Vagina (tissue), 2 donors: ENCODE measurements at places on chromosomes 1 and 21.

GRCh38 chr1:207428783-207429182 is 25.3 kb upstream of the CR2 start:
- no peak for DNase-seq

GRCh38 chr21:34779860-34780259 is 111.1 kb downstream of the CLIC6 start:
- no peak for DNase-seq

DNA sequence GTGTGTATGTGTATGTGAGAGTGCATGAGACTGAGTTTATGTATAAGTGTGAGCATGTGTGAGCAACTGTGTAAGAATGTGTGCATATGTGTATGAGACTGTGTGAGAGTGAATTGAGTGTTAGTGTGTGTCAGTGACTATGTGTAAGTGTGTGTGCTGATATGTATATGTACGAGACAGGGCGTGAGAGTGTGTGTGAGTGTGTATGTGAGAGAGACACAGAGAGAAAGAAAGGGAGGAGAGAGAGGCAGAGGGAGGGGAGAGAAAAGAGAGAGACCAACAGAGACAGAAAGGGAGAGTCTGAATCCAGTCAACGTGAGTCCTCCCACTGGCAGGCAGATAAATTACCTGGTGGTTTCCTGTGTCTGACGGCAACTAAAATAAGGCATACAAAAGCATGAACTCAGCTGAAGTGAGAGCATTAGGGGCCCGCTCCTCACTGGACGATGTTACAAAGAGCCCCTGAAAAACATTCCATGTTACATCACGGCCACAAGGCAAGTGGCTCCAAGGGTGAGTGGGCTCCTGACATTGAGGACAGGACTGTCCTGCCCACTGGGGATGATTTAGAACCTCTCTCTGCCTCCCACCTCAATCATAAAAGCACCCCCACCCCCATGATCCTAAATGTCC is 66.6 kb upstream of the TIAM1 start:
- no peak for DNase-seq

DNA sequence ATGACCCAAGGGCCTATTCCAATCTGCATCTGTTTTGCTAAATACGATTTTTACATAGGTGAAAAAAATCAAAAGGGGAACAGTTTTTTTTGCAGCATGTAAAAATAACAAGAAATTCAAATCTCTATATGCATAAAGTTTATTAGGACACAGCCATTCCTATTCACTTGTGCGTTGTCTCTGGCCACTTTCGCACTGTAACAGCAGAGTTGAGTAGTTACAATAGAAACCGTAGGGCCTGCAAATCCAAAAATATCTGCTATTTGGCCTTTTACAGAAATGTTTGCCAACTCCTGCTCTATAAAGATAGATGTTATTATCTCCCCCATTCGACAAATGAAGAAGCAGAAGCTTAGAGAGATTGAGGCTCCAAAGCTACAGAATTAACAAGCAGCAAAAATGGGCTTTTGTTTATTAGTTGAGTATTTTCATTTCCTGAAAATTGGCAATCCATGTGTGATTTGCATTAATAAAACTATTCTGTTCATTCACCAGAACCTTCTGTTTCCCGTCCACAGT is 5.5 kb downstream of the DYNLT5 start:
- DNase-seq: no peak

DNA sequence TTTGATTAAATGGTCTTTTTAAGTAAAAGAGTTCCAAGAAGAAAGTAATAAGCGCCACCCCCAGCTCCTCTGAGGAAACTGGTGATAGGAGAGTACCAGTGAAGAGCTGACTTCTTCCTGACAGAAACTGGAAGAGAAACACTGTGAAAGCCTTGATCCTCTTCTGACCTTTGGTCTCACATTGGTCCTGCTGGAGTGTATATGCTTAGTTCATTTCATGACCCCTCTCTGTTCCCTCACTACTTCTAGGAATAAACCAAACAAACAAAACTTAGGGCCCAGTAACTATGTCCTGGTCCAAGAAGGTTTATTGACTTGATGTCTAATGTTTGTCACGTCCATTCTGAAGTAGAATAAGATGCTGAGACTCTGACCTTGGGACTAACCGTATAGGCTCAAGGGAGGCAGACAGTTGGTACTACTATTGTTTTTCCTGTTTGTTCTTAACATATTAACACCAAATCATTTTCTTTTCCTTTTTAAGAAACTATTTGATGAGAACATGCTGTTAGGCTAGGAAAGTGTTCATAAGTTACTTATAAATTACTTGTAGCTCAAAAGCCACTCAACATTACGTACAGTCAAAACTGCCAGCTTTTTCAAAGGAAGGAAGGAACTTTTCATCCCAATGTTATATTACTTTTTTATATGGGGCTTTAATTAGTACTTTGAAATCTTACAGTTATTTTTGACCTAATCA is 57.9 kb downstream of the MIER1 start:
- DNase-seq: no peak

GRCh38 chr1:48740621-48741020 is 36.1 kb downstream of the BEND5 start:
- DNase-seq: no peak

DNA sequence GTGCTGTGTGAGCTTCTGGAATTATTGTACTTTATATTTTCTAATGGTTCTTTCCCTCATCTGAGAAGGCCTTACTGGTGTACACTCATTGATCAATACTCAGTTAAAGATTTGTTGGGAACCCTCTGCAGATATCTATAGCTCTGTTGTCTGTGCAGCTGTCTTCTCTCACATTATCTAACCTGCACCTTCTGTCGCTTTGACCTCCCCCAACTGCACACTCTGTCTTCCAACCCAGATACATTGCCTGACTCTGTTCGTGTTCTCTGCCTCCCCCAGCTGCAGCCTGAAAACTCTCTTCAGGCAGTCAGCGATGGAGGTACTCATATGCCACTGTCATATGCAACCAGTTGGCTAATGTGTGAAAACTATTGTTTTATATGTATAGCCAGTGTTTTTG is 334.3 kb downstream of the NCAM2 start:
- no peak for DNase-seq

- no peak for DNase-seq
Observed at GRCh38 chr21:42986125-42986783, 11.9 kb downstream of the PKNOX1 start.

DNA sequence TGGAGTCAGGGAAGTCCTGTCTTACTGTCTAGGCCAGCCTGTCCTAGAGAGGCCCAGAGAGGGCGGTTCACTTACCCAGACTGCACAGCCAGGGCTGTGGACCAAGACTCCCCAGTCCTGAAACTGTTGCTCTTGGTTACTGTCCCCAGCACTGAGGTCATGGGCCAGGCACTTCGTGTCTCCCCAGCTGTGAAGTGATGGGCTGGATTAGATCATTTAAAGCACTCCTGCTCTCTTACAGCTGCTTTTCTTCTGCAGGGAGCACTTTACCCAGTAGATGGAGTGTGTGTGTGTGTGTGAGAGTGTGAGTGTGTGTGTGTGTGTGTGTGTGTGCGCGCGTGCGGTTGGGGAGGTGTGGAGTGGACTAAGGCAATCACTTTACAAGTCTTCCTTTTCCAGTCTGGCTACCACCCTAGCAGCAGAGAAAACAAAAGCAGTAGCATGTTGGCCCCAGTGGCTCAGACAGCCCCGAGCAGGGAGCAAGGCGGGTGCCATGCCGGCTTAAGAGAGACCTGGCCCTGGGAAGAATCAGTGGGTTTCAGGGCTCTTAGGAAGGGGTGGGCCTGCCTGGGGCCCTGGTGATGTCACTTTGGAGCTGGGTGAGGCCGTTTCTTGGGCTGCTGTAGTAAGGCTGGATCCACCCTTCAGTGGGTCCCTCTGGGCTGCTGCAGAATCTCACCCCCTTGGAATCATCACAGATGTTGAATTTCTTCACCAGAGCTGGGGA is 2.4 kb downstream of the SPSB1 start:
- no peak for DNase-seq

- no peak for DNase-seq
Observed at GRCh38 chr1:8120693-8121260, 94.7 kb upstream of the ERRFI1 start.

DNA sequence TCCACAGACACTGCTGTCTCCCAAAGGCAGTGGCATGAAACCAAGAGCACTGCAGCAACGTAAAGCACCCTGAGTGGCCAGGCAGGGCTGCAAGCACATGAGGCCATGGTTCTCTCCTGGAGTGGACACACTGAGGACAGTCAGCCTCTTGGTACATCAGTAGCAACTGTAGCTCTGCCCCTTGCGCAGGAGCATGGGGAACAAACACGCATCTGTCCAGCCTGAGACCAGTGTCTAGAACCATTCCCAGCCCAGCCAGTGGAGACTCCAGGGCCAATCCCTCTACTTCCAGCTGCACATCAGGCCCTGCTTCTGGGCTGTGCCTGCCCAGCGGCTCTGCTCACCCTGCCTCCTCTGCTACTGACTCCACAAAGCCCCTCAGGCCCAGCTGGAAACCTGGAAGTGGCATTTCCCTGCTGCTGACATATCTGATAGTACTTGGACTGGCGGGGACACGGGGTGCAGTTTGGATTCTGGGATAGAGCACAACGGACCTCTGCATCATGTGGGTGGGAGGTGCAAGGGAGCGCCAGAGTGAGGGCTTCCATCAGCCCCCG is 49.0 kb downstream of the TOR1AIP2 start:
- DNase-seq: no peak

GRCh38 chr1:197210426-197210825 is 57.6 kb upstream of the CRB1 start:
- DNase-seq: no peak
